ENCODE measurements at places on chromosomes 16 and 17. TPM values are rescaled to one million over a fixed set of nuclear protein-coding genes. Genes with fewer than 3 reads are reported as not detected.

HP gene
- total RNA-seq: 66.8 TPM

- no peak overlapping the region for H3K4me3 ChIP-seq
- no peaks in the 10 kb centered on the region for H3K36me3 ChIP-seq
- H3K27ac ChIP-seq: no peak overlapping the region
- no peaks in the 10 kb centered on the region for H3K27me3 ChIP-seq
- no peaks in the 10 kb centered on the region for H3K4me1 ChIP-seq
These were observed 130.5 kb downstream of the OR1D5 start for GRCh38 chr17:2932946-2933345.

HLF gene
- total RNA-seq: 29.4 TPM

NPIPA2 gene
- total RNA-seq: 8.5 TPM

CES5A gene
- total RNA-seq: not detected

CRYM gene
- total RNA-seq: 9.3 TPM

FAM117A gene
- 16.4 TPM for total RNA-seq

GRCh38 chr17:76233588-76234353 lies 6.5 kb downstream of the RNF157 start:
- no peaks in the 10 kb centered on the region for H3K27me3 ChIP-seq
- no peak overlapping the region for H3K27ac ChIP-seq
- no peak overlapping the region for H3K4me3 ChIP-seq
- H3K4me1 ChIP-seq: no peaks in the 10 kb centered on the region

- H3K4me1 ChIP-seq: no peaks in the 10 kb centered on the region
- H3K36me3 ChIP-seq: no peaks in the 10 kb centered on the region
- no peak for DNase-seq
- H3K27ac ChIP-seq: no peak overlapping the region
- H3K27me3 ChIP-seq: peaks cover 17% of the 10 kb centered on the region
- no peak overlapping the region for H3K4me3 ChIP-seq
These were observed 10.6 kb upstream of the SRCIN1 start for GRCh38 chr17:38616361-38616760.

DNA sequence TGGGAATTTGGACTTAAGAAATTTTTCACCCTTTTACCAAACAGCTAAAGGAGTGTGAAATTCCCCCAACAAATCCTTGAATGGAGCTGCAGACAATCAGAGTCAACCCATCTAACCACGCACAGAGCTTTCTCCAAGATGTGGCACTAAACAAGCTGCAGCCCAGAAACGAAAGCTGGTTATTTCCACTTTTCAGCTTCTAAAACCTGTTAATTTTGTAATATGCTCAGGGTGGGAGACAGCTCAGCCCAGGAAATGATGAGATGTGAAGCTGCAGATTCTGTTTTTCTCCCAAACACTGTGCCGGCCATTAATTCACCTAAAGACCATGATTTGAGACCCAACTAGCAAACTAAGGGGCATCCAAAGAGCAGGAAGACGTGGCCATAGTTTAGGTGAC lies 33.2 kb upstream of the ABR start:
- H3K36me3 ChIP-seq: no peaks in the 10 kb centered on the region
- no peak overlapping the region for H3K27ac ChIP-seq
- no peak for DNase-seq
- no peaks in the 10 kb centered on the region for H3K27me3 ChIP-seq

DNA sequence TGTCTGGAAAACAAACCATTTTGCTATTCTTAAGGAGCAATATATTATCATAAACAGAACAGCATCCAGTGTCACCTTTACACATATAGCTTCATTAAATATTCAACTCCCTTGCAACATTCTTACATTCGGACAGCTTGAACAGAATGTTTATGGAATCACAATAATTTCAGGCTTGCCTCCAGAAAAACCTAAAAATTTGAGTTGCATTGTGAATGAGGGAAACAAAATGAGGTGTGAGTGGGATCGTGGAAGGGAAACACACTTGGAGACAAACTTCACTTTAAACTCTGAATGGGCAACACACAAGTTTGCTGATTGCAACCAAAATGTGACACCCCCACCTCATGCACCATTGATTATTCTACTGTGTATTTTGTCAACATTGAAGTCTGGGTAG lies 51.4 kb downstream of the TBC1D26 start:
- DNase-seq: no peak
- H3K36me3 ChIP-seq: no peaks in the 10 kb centered on the region
- no peak overlapping the region for H3K4me3 ChIP-seq
- no peak overlapping the region for H3K27ac ChIP-seq

GRCh38 chr17:33511670-33512069 lies 218.6 kb upstream of the ASIC2 start:
- H3K4me1 ChIP-seq: peaks cover 5% of the 10 kb centered on the region
- H3K36me3 ChIP-seq: no peaks in the 10 kb centered on the region
- H3K4me3 ChIP-seq: no peak overlapping the region
- H3K27ac ChIP-seq: no peak overlapping the region

PYY gene
- not detected for total RNA-seq

DNA sequence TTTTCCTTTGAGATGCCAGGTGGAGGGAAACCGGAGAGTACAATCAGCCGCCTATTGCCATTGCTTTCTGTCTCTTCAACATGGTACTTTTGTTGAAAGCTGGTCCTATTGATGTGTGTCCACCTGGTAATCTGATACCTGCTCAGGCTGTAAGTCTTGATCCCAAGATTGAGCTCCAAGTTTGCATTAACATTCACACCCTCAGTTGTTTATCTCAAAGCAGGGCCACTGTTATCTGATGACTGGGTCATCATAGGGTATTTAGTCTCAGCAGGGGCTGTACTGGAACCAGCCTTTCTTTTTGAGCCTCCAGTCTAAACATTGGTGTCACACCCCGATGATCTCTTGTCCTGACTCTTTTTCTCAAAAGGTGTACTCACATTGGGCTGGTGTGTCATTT lies 370.3 kb upstream of the TOM1L1 start:
- H3K4me3 ChIP-seq: no peak overlapping the region
- no peak for DNase-seq
- H3K27ac ChIP-seq: no peak overlapping the region
- no peaks in the 10 kb centered on the region for H3K36me3 ChIP-seq

- no peaks in the 10 kb centered on the region for H3K36me3 ChIP-seq
- H3K4me1 ChIP-seq: peaks cover 34% of the 10 kb centered on the region
- peak overlapping the region; percentile 46 for H3K27ac ChIP-seq
- H3K27me3 ChIP-seq: no peaks in the 10 kb centered on the region
These were observed 124.5 kb upstream of the ZFHX3 start for GRCh38 chr16:73172241-73172972.

DNA sequence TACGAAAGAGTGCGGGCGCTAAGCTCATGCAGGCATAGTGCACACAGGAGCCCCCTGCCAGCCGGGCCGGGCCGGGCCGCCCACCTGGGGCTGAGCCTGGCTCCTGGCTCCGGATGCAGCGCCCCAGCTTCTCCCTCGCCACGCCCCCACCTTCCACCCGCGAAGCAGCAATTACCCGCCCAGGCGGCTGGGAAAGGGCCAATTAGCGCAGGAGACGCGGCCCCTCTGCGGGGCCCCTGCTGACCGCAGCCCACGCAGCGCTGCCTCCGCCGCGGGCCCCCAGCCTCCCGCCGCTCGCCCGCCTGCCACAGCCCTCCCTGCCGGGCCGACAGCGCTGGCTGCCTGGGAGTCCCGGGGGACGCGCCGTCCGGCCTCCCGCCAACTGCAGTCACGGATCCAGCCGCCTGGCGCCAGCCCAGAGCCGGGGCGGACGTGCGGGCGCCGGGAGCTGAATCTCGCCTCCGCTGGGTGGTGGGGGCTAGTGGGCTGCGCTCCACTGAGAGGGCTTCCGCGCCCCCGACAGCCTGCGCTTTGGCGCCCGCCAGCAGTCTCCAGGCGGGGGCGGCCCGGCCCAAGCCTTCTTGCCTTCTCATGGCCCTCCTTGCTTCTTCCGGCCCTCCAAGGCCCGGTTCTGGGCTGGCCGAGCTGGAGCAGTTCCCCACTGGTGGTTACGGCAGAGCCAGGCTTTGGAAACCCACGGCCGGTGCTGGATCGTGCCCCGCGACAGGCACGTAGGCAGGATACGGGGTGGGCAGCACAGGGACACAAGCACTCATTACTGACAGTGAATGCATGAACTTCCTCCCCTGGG lies 14.9 kb upstream of the CBFB start:
- peak; percentile 79 for DNase-seq
- peak overlapping the region; percentile 62 for H3K27ac ChIP-seq
- H3K4me3 ChIP-seq: peak overlapping the region; percentile 65
- peaks cover 17% of the 10 kb centered on the region for H3K4me1 ChIP-seq
- H3K36me3 ChIP-seq: no peaks in the 10 kb centered on the region
- peaks cover 8% of the 10 kb centered on the region for H3K27me3 ChIP-seq

- H3K27ac ChIP-seq: no peak overlapping the region
- no peaks in the 10 kb centered on the region for H3K36me3 ChIP-seq
- no peak overlapping the region for H3K4me3 ChIP-seq
- no peak for DNase-seq
- no peaks in the 10 kb centered on the region for H3K4me1 ChIP-seq
These were observed 29.2 kb downstream of the TRPV3 start for GRCh38 chr17:3528403-3528851.

FZD2 gene
- 7.4 TPM for total RNA-seq

GRCh38 chr16:23089111-23089510 lies 60.1 kb downstream of the USP31 start:
- H3K36me3 ChIP-seq: peaks cover 41% of the 10 kb centered on the region
- H3K27ac ChIP-seq: no peak overlapping the region
- H3K27me3 ChIP-seq: no peaks in the 10 kb centered on the region
- DNase-seq: no peak
- no peak overlapping the region for H3K4me3 ChIP-seq

GRCh38 chr16:69166221-69166833 lies 20.6 kb upstream of the SNTB2 start:
- no peak overlapping the region for H3K27ac ChIP-seq
- DNase-seq: no peak
- peaks cover 17% of the 10 kb centered on the region for H3K4me1 ChIP-seq
- no peak overlapping the region for H3K4me3 ChIP-seq
- no peaks in the 10 kb centered on the region for H3K27me3 ChIP-seq

DNA sequence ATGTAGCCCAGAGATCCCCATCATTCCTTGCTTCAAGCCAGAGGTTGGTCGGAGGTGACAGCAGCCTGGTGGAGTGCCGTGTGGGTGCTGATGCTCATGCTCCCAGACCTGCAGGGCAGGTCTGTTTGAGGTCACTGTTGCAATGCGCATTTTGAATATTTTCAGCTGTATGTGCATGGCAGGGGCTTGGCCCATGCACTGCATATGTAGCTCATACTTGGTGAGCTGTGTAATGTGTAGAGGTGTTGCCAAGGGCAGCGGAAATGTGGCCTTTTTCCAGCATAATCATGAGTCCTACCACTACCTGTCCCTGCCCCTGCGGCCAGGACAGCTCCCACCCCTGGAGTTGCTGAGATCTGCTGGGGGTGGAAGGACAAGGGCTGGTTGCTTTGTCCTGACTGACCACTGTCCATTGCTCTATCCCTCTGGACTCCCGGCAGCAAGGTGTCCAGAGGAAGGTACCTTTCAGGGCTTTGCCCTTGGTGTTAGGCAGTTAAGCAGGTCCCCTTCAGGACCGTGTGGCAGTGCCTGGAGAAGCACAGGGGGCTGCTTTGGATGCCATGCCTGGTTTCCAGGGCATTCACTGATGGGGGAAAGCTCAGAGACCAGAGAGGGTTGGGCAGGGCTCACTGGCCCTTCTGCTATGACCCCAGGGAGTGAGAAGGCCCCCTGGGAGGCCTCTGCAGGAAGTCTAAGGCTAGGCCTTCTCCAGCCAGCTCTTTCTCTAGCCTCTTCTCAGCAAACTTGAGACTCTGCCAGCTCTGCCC lies 215.2 kb downstream of the NTN1 start:
- no peaks in the 10 kb centered on the region for H3K36me3 ChIP-seq
- H3K27ac ChIP-seq: no peak overlapping the region

GRCh38 chr17:61650749-61651148 lies 59.7 kb upstream of the NACA2 start:
- no peaks in the 10 kb centered on the region for H3K36me3 ChIP-seq
- H3K27ac ChIP-seq: no peak overlapping the region
- H3K4me3 ChIP-seq: no peak overlapping the region
- DNase-seq: no peak

NEUROD2 gene
- not detected for total RNA-seq

- H3K36me3 ChIP-seq: no peaks in the 10 kb centered on the region
- no peak overlapping the region for H3K4me3 ChIP-seq
- peaks cover 7% of the 10 kb centered on the region for H3K27me3 ChIP-seq
These were observed 126.9 kb upstream of the TNRC6C start for GRCh38 chr17:77831474-77832179.

- H3K4me3 ChIP-seq: no peak overlapping the region
- no peak for DNase-seq
These were observed 183.8 kb upstream of the CHMP6 start for GRCh38 chr17:80807882-80808281.

NGFR gene
- 2.3 TPM for total RNA-seq

GRCh38 chr16:67101311-67102082 lies 8.2 kb upstream of the PHAF1 start:
- no peak overlapping the region for H3K4me3 ChIP-seq
- H3K4me1 ChIP-seq: peaks cover 18% of the 10 kb centered on the region
- peaks cover 26% of the 10 kb centered on the region for H3K36me3 ChIP-seq
- no peaks in the 10 kb centered on the region for H3K27me3 ChIP-seq
- DNase-seq: no peak

TACO1 gene
- 13.6 TPM for total RNA-seq

DNA sequence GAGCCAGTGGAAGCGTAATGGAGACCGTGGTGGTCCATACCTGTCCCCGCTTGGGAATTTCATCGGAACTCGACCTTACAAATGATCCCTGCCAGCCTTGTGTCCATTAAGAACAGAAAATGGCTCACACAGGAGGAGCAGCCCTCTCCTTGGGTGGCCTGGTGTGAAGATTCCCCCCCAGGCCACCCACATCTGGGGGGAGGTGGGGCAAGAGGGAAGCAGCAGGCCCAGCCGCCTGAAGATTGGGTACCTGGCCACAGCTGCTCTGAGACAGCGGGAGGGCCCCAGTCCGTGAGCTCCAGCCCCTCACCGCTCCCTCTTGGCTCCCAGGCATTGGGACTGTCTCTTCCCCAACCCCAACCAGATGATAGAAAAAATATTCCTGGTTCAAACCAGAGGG lies 277.8 kb upstream of the FOXF1 start:
- H3K36me3 ChIP-seq: no peaks in the 10 kb centered on the region
- no peaks in the 10 kb centered on the region for H3K27me3 ChIP-seq
- no peak for DNase-seq
- no peaks in the 10 kb centered on the region for H3K4me1 ChIP-seq
- H3K4me3 ChIP-seq: no peak overlapping the region

GRCh38 chr17:230395-230770 lies 48.9 kb upstream of the DOC2B start:
- DNase-seq: no peak
- no peaks in the 10 kb centered on the region for H3K36me3 ChIP-seq

GRCh38 chr16:70681382-70682238 lies 4.2 kb downstream of the MTSS2 start:
- H3K4me3 ChIP-seq: no peak overlapping the region
- no peak for DNase-seq
- no peaks in the 10 kb centered on the region for H3K27me3 ChIP-seq
- H3K27ac ChIP-seq: peak overlapping the region; percentile 39
- H3K36me3 ChIP-seq: peaks cover 39% of the 10 kb centered on the region

CNTNAP1 gene
- 9.0 TPM for total RNA-seq

- H3K4me1 ChIP-seq: peaks cover 18% of the 10 kb centered on the region
- no peaks in the 10 kb centered on the region for H3K36me3 ChIP-seq
- H3K27ac ChIP-seq: no peak overlapping the region
- no peak for DNase-seq
These were observed 16.0 kb downstream of the SLC5A10 start for GRCh38 chr17:18967916-18968315.

Measured in lower lobe of right lung (tissue), 2 donors.